ENCODE measurements at places on chromosomes 1 and 21.

DNA sequence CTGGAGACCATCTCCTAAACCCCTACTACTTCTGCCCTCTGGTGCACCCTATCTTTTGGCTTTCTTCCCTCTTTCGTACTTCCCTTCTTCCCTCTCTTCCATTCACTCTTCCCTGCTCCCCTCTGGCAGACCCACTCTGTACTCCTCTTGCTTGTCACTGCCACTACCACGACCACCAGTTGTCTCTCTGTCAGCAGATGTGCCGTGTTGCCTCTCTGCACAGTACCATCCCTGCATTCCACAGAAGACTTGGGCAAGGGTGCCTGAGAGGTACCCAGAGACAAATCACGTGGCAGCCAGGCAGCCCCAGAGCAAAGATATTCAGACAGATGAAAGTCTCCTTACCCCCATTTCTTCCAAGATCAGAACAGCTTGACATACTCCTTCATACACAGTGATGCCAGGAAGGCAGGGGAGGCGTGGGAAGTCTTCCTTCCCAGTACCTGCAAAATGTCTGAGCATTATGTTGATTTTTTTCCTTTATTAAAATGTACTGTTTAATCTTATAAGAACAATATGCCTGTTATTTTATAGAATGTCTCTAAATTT is 15.0 kb downstream of the CAMSAP2 start:
- no peak for DNase-seq

DNA sequence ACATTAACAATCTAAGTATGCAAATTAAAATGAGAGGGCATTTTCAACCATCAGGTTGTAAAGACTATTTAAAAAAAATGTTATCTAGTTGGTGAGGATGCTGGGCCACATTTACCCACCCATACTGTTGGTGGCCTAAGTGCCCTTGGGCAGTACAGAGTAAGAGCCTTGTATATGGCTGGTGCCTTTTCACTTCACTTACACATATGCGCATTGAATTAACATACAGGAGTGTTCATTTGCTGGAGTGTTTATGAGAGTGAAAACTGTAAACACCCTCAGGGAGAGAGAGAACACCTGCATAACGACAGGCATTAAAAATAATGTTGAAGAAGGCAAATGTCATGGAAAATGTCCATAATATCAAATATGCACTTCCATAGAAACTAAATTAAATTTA is 427.1 kb downstream of the PCP4 start:
- no peak for DNase-seq

GRCh38 chr21:45029298-45029947 is 45.0 kb upstream of the ADARB1 start:
- no peak for DNase-seq

GRCh38 chr21:16945580-16945979 is 567.3 kb upstream of the CXADR start:
- DNase-seq: no peak

Data from activated CD8-positive, alpha-beta memory T cell treated with anti-CD3 and anti-CD28 coated beads, Interleukin-2, amount 50 U/mL, for 4 hours (primary cell).